Sigmoid colon (tissue), 7 donors: ENCODE measurements at places on chromosomes 1 and 21. TPM values are rescaled to one million over a fixed set of nuclear protein-coding genes. Genes with fewer than 3 reads are reported as not detected.

GRCh38 chr1:32871364-32872191, 866 bp upstream of the FNDC5 start:
- DNase-seq: no peak

GRCh38 chr1:24020025-24020424, 39.9 kb upstream of the SRSF10 start:
- peak; percentile 88 for DNase-seq

GRCh38 chr1:247681288-247681897, 1.9 kb upstream of the OR13G1 start:
- no peak for DNase-seq

GRCh38 chr1:197268012-197268411, at the start of gene CRB1:
TSS of gene CRB1 (plus strand) at chr1:197268252. CDS start at chr1:197268413, 161 bp downstream.
- no peak for DNase-seq

GRCh38 chr1:59593798-59594790, 220.7 kb upstream of the HOOK1 start:
- no peak for DNase-seq

DNA sequence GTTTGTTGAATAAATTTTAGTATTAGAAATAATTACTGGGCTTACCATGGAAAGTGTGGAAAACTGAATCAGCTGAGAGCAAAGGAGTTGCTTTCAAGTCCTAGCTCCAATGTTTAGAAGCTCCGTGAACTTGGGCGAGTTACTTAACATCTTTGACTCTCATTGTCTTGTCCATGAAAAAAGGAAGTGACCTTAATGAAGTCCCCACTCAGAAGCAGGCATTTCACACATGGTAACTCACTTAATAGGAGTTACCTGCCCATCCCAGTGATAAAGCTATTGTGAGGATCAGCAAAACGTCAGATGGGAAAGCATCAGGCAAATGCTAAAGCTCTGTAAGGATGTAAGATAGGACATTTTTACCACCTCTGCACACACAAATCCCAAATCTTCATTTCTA, 34.0 kb upstream of the GADD45A start:
- no peak for DNase-seq

DNA sequence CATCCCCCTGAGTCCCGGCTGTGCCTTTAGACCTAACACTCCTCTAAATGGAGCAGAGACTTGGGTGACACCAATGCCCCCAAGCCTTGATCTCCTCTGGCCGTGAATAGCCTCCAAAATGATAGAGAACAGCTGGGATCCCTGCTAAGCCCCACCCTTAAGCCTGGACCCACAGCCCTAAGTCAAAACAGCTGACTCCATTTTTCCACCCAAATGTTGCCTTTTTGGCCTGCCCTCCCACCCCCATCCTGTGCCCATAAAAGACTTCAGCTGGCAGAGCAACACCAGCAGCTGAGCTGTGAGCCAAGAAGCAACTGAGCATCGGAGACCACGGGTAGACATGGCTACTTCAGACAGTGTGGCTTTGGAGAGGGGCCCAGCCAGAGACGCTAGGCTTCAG, 420.8 kb downstream of the NPHP4 start:
- no peak for DNase-seq

LENEP gene
- total RNA-seq: not detected

RGS2 gene
- total RNA-seq: 467 TPM

TSPEAR gene
- not detected for total RNA-seq

DNA sequence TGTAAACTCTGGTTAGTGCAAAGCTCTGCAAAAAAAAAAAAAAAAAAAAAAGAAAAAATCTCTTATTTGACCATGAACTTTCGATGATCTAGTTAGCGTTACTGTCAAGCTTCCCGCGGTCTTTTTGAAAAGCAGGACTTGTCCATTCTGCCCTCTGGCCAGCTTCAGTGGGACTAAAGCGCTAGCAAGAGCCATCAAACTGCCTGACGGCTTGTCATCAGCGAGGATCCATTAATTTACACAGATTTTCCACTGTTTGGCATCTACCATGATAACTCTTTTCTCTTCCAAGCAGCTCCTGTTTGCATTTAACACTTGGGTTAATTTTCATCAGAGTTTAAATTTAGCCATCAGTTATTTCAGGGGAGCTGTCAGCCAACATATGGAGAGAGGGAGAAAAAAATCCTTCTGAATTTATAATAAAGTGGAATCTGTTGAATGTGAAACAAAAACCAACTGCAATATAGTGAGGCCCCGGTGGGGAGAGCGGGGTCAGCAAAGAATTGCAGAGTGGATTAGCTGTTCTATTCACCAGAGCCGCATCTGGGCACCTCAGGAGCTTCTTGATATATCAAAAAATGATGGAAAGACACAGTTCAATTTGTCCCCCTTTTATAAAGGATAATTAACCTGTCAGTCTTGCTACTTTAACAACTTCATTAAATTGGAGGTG, 298.2 kb downstream of the SPATA17 start:
- no peak for DNase-seq

GRCh38 chr1:70909262-70909822, 138.3 kb downstream of the PTGER3 start:
- DNase-seq: no peak

DNA sequence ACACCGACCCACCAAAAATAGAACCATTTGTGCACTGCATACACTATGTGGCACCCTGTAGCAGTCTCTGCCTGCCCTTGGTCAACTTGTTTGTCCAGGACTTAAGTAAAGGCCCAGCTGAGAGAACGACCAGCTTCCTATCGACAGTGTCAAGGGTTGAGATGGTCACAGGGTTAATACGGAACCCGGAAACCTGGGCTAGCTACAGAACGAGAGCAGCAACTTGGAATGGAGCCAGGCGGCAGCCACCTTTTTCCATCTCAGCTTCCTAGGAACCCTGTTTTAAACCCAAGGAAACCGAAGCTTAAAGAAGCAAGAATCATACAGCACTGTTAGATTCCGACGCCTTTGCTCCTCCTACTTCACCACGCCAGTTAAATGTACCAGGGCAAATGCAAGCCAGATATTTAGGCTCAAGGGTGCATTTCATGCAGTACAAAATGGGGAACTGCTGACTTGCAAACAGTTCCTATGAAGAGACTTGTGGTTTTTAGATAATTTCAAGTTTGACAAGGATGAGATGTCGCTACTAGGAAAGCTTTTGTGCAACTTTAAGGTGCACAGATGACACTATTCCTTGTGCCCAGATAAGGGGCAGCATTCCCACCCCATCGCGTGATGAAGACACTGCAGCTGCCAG, 35.5 kb downstream of the SLC66A1 start:
- DNase-seq: no peak

KIFAP3 gene
- total RNA-seq: 33.9 TPM

GRCh38 chr1:66478116-66478515, 55.8 kb upstream of the SGIP1 start:
- DNase-seq: no peak

DNA sequence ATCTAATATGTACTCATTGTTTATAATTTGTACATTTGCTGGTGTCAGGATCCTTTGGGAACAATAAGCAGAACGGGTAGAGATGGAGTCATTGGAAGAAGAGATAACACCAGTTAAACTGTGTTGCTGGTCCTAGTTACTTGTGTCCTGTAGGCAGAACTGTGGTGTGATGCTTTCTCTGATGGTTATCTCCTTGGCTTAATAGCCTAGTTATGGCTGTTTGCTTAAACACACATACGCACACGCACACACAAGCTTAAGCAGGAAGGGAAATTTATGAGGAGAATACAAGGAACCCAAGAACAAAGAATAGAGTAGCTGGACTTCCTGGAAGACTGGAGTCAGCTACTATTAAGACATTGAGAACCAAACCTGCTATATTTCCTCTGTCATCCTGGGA, 5.7 kb upstream of the PKN2 start:
- no peak for DNase-seq

NDUFS2 gene
- total RNA-seq: 79.6 TPM

DNA sequence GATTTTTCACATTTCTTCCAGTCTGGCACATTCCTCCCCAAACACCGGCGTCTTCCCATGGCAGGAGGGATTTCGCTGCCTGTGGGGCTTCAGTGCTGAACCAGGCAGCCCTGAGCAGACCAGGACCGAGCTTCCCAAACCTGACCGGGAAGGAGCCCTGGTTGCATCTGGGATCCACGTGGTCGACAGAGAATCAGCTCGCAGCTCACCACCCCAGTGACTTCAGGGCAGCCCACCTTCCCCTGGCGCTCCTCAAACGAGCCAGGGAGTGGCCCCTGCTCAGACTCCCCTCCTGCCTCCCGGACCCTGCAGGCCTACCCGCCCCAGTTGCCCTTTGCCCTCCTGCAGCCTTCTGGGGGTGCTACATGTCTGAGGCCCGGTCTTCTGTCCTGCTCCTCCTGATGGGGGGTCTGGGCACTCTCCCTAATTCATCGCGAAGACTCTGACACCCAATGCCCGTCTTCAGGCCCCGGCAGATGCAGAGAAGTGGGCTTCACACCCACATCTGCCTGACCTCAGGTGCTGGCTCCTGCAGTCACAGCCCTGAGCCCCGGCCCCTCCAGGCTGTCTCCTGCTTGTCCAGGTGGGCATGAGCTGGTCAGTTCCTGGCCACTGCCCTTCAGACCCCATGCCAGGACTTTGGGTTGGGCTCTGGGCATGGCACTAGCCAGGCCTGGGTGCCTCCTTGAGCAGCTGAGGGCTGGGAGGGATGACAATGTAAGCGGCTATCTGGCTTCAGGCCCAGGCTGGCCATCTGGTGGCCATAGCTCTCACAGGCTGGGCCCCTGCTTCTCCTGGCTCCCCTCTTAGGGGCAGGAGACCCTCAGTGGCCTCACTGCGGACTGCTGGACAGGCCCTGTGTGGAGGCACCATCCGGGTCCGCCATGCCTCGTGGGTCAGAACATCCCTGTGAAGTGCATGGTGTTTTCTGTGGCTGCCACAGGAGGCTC, 26.1 kb upstream of the PRSS38 start:
- DNase-seq: no peak

GRCh38 chr1:26733392-26733791, 37.6 kb downstream of the ARID1A start:
- no peak for DNase-seq
